ENCODE measurements at places on chromosomes 2 and 18.
A peak's percentile ranks its signal among the peaks of the same experiment; 100 is the strongest.

- no peak for DNase-seq
Measured at GRCh38 chr2:106336737-106337136, 131.5 kb downstream of the RGPD3 start.

DNA sequence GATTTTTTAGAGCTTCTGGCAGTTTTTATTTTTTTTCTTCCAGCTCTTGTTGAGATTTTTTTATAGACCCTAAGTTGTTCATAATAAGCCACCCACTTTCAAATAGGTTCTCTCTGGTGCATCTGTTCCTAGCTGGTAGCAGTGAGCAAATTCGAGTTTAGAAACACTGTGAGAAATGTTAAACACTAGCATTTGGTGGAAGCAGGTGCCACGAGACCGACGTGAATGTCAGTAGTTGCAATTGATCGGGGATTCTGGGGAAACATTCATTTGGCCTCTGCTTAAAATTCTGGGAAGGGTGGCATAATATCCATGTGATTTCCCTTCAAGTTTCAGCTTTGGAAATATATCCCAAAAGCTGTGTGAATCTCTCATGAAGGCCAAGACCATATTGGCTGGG is 435.0 kb downstream of the RNF144A start:
- no peak for DNase-seq

DNA sequence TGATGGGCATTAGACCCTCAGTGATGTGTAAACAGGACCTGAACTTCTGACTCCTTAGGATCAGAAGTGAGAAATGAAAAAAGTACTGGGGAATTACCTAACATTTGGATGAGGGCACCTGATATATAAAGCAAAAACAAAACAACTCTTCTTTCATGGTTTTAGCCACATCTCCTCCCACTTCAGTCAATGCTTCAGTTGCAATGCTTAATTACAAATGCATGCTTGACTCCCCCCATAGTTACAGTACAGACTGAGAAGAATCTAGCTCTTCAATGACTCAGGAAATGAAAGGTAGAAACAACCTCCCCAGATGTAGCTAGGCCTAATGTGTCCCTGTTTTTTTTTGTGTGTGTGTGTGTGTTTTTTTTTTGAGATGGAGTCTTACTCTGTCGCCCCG is 276.8 kb upstream of the POU3F3 start:
- no peak for DNase-seq

DNA sequence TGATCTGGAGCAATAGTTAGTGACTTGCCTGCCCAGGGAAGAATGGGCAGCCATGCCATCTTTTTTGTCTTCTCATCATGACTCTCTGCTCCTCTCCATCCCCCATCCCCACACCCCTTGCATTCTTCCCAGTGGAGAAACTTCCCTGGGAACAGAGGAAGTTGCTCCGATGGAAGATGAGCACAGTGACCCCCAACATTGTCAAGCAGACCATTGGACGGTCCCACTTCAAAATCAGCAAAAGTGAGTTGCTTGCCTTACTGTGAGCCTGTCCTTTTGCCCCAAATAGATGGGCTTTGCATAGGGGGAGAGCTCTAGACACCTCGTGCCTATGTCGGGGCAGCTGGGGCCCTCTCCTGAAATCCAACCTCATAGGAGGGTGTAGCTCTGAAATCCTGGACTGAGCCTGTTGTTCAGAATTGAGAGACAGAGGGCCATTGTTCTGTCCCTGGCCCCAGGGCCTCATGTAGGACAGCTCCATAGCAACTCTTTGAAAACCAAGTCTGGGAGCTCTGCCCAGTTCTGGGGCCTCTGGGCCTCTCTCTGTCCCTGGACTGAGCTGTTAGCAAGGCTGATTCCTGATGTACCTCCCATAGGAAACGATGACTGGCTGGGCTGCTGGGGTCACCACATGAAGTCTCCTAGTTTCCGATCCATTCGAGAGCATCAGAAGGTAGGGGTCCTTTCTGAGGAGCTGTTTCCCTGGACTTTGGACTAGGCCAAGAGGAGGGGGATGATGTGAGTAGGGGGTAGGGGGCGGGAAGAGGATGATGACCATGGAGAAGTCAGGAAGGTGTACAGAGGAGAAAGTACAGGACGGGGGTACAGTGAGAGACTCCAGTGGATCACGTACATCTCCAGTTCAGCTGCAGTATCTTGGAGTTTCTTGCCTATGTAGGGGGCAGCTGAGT is 35.2 kb downstream of the TTLL4 start:
- peak; percentile 53 for DNase-seq

DNA sequence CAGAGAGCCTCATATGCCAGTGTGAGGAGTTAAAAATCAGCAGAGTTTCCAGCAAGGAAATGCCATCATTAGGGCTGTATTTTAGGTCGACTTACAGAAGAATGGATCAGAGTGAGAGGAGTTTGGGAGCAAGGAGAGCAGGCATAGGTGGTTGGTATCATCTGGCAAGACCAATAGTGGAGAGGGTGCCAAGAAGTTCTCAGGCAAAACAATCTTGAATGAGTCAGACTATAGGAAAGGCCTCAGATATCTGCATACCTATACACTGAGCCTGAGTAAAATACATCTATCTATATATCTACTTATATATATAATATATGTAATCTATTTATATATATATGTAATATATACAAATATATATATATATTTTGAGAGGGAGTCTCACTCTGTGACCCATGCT is 57.3 kb downstream of the TMEFF2 start:
- DNase-seq = peak; percentile 22

GRCh38 chr2:6878549-6878948 is 972 bp downstream of the RSAD2 start:
- DNase-seq = no peak

- DNase-seq = peak; percentile 60
Measured at GRCh38 chr2:73970850-73971471, 13.7 kb upstream of the TET3 start.

GRCh38 chr2:23721454-23721826 is 205.5 kb downstream of the ATAD2B start:
- no peak for DNase-seq

DNA sequence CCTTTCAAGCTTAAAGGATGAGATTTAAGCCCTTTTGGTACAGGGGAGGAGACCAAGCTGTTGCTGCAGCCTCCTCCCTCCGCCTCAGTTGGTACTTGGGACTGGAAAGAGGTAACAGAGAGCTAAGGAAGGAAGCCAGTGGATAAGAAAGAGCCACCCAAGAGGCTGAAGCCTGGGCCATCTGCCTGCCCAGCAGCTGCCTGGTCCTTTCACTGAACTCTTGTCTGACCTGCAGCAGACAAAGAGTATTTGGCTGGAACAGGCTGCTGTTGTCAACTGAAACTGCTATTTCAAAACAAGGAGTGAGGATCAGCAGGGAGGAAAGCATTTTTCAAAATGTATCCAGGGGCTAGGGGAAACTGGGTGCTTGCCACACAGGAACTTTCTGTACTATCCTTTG is 30.3 kb downstream of the TNS1 start:
- no peak for DNase-seq

DNA sequence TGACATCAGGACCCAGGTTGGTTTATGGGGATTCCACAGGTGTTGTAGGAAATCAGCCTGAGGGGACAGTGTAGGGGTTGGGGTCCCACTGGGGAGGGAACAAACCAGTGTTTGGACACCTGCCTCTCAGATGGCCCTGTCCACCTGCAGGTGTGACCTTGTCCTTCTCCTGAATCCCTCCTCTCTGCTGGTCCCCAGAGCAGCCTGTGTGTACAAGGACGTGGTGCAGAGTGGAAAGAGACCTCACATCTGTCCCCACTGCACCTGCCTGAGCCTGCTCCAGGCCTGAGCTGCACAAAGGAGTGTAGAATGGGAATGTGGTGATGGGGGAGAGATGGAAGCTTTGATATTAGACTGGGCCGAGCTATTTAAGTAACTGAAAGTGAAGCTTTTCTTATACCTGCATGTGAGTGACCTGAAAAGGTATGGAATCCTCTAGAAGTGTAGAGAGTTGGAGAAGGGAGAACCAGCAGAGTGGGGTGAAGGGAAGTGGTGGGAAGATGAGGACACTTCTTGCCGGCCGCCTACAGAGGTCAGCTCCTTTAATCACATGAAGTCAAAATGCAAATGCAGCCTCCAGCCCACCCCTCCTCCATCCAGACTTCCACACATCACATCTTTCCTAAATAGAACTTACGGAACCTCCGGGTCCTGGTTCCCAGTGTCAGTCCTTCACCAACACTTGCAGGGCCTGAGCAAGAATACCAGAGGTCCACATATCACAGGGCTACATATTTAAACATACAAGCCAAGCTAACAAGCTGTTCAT is 89.3 kb upstream of the SMAD2 start:
- no peak for DNase-seq

- DNase-seq = peak; percentile 96
Measured at GRCh38 chr18:22223254-22223964, 54.0 kb downstream of the GATA6 start.

DNA sequence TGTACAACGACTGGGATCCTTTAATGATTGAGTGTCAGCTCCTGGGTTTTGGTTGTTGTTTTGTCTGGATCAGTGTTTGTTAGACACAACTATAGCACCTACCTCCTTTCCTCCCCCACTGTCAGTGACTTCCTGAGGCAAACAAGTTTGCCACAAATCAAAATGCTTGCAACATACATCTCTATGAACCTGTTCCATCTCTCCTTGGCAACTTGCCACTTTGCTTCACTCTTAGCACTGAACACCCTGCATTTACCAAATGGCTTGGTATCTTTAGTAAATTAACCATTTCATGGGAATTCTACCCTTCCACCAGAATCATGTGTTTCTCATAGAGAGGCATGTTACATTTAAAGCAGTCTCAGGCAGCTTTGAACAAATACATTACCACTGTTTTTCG is 301.1 kb upstream of the TANK start:
- DNase-seq = no peak

- DNase-seq = peak; percentile 68
Measured at GRCh38 chr18:31301201-31301655, 16.7 kb upstream of the DSG1 start.

- peak; percentile 40 for DNase-seq
Measured at GRCh38 chr18:43671431-43671830, 394.1 kb upstream of the SYT4 start.

GRCh38 chr18:8177330-8178016 is 431.8 kb upstream of the RAB12 start:
- DNase-seq = no peak

DNA sequence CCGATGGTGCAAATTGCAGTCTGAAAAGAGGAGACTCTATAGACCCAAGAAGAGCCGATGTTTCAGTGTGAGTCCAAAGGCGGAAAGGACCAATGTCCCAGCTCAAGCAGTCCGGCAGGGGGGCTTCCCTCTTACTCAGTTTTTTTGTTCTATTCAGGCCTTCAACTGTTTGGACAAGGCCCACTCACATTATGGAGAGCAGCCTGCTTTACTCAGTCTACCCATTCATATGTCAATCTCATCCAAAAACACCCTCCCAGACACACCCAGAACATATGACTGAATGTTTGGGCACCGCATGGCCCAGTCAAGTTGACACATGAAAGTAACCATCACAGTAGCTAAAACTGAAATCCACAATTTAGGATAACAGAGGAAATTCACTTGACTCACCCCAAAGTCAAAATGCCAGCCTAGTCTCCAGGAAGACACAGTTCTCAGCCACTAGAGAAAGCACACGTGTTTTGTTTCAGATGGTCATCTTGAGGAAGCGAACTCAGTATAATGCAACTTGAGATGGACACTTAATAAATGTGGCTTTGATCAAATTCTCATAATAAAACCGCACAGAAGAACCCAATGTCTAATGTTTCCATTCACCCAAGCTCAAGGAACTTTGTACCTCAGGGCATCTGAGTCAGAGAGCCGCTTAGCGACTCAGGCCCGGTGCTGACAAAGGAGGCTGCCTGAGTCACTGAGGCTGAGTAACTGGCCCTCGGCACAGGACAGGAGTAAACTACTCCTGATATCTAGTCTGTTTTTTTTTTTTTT is 2.4 kb downstream of the FHL2 start:
- peak; percentile 98 for DNase-seq

- DNase-seq = peak; percentile 16
Measured at GRCh38 chr2:28276807-28277206, 115.9 kb upstream of the FOSL2 start.

GRCh38 chr2:140994856-140995255 is 1136.0 kb downstream of the LRP1B start:
- DNase-seq = no peak

DNA sequence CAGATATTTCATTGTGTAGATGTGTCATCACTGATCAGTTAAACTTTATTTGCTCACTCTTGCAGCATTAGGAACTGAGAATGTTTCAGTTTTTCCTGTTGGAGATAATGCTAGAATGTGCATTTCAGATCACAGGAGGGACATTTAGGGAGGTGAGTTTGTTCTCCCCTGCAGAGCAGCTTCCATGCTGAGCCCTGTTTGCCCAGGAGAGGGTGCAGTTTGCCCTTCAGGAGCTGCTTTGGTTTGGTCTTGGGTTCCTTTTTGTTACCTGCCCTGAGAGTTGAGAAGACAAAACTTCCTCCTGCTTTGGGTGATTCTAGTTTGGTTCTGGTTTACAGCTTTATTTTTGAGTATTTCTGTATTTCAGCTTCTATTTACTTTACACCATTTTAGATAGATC is 49.9 kb downstream of the DGKD start:
- DNase-seq = peak; percentile 35

Measured in HT1080 (cell line).